ENCODE measurements at places on chromosomes 12 and 14. TPM values are rescaled to one million over a fixed set of nuclear protein-coding genes. Genes with fewer than 3 reads are reported as not detected.

DNA sequence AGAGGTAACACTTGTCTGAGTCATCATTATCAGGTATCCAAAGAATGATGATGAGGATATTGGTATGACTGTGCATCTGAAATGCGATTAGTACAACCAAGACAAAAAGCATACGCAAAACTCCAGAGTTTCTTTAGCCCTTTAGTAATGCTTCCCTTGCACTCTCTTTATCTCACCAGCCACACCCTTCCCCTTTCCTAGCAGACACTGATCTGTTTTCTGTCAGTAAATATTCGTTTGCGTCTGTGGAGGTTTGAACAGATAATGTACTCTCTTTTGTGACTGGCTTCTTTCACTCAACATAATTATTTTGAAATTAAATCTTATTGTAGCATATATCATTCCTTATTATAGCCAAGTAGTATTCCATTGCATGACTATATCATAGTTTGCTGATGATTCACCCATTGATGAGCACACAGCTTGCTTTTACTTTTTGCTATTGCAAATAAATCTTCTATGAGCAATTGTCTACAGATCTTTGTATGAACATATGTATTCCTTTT lies 775.7 kb downstream of the SLC6A15 start:
- H3K27ac ChIP-seq, result no peak overlapping the region
- no peaks in the 10 kb centered on the region for H3K27me3 ChIP-seq
- H3K36me3 ChIP-seq, result no peaks in the 10 kb centered on the region
- no peak overlapping the region for H3K4me3 ChIP-seq
- no peak for DNase-seq

DNA sequence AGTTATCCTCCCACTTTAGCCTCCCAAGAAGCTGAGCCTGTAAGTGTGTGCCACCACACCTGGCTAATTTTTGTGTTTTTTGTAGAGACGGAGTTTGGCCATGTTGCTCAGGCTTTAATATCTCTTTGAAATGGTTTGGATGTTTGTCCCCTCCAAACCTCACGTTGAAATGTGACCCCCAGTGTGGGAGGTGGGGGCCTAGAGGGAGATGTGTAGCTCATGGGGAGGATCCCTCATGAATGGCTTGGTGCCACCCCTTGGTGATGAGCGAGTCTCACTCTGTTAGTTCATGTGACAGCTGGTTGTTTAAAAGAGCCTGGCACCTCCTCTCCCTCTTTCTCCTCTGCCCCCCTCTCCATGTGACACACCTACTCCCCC lies 23.6 kb upstream of the TTC7B start:
- peak overlapping the region; percentile 36 for H3K27ac ChIP-seq
- DNase-seq, result no peak
- no peaks in the 10 kb centered on the region for H3K36me3 ChIP-seq
- H3K4me3 ChIP-seq, result no peak overlapping the region
- no peaks in the 10 kb centered on the region for H3K4me1 ChIP-seq

The CBLN3 gene
- total RNA-seq, result 4.9 TPM

GRCh38 chr12:109157986-109158385 lies 41.6 kb downstream of the ACACB start:
- peak overlapping the region; percentile 18 for H3K27ac ChIP-seq
- no peak overlapping the region for H3K4me3 ChIP-seq
- H3K27me3 ChIP-seq, result no peaks in the 10 kb centered on the region

DNA sequence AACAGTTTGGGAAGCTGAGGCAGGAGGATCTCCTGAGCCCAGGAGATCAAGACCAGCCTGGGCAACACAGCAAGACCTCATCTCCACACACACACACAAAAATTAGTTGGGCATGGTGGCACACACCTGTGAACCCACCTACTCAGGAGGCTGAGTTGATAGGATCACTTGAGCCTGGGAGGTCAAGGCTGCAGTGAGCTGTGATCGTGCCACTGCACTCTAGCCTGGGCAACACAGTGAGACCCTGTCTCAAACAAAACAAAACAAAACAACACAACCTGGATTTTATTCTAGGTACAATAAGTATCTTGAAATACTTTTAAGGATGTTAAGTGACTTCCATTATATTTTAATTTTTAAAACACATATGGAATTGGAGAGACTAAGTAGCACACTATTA lies 45.8 kb downstream of the YAF2 start:
- H3K36me3 ChIP-seq, result no peaks in the 10 kb centered on the region
- H3K27ac ChIP-seq, result no peak overlapping the region
- DNase-seq, result no peak
- no peaks in the 10 kb centered on the region for H3K27me3 ChIP-seq

DNA sequence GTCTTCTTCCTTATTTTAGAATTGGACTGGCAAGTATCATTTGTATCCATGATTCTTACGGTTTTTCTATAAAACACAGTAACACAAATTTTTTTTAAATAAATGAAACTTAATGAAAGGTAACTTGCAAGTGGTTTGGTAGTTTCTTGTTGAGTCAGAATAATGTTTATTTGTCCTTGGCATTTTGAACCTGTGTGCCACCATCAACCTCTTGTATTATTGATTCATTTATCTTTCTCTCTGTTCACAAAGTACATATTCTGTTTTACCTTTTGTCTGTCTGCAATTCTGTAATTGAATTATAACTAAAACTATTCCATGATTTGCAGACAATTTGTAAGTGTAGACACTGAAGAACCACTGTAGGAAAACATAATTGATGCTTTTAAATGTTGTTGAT lies 54.7 kb downstream of the MIPOL1 start:
- no peaks in the 10 kb centered on the region for H3K4me1 ChIP-seq
- H3K36me3 ChIP-seq, result no peaks in the 10 kb centered on the region
- H3K4me3 ChIP-seq, result no peak overlapping the region
- DNase-seq, result no peak

The CPNE6 gene
- not detected for total RNA-seq

DNA sequence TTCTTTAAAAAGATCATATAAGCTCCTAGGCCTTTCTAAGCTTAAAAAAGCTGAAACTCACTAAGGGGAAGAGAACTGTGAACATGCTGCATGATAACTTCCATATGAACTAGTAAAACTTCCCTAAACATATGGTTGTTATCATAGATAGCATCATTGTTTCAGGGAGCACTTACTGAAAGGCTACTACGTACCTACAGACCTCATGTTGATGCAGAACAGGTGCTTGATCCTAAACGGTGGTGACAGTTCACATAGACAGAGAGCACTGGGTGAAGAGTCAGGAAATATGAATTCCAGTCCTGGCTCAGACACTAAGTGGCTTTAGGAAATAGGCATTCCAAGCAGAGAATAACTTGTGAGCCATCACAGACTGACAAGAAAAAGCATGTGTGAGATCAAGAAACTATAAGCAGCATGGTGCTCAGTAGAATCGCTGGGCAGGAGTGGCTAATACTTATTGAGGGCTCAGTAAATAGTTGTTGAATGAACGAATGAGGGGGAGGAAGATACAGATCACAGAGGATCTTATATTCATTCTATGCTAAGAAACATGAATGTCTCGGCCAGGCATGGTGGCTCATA lies 78.4 kb upstream of the NUDT4 start:
- no peaks in the 10 kb centered on the region for H3K36me3 ChIP-seq
- H3K4me1 ChIP-seq, result no peaks in the 10 kb centered on the region
- H3K4me3 ChIP-seq, result no peak overlapping the region
- H3K27ac ChIP-seq, result no peak overlapping the region
- H3K27me3 ChIP-seq, result no peaks in the 10 kb centered on the region
- no peak for DNase-seq

GRCh38 chr14:100576091-100577085 lies 10.8 kb downstream of the BEGAIN start:
- H3K4me1 ChIP-seq, result no peaks in the 10 kb centered on the region
- no peaks in the 10 kb centered on the region for H3K27me3 ChIP-seq

DNA sequence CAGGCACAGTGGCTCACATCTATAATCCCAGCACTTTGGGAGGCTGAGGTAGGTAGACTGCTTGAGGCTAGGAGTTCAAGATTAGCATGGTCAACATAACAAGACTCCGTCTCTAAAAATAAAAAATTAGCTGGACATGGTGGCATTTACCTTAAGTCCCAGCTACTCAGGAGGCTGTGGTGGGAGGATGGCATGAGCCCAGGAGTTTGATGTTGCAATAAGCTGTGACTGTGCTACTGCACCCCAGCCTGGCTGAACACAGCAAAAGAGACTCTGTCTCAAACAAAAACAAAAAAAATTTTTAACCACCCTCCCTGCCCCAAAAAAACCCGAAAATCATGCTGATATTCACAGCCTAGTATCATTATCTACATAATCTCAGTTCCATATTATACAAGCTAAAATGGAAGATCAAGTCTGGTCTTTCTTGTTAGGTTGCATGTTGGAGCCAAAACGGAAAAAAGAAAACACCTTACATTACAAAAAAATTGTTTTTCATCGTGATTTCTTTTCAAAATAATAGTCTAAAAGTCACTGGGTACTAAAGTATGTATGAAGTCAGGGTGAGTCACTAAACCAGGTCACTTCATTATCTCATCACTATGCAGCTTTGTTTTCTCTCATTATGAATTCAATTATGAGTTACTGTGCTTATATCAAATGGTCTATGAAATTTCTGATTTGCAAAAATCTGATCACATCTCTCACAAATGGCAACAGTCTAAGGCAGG lies 13.8 kb downstream of the GXYLT1 start:
- H3K27ac ChIP-seq, result no peak overlapping the region
- no peaks in the 10 kb centered on the region for H3K27me3 ChIP-seq
- no peak overlapping the region for H3K4me3 ChIP-seq
- H3K36me3 ChIP-seq, result no peaks in the 10 kb centered on the region
- DNase-seq, result peak; percentile 37
- H3K4me1 ChIP-seq, result peaks cover 9% of the 10 kb centered on the region

DNA sequence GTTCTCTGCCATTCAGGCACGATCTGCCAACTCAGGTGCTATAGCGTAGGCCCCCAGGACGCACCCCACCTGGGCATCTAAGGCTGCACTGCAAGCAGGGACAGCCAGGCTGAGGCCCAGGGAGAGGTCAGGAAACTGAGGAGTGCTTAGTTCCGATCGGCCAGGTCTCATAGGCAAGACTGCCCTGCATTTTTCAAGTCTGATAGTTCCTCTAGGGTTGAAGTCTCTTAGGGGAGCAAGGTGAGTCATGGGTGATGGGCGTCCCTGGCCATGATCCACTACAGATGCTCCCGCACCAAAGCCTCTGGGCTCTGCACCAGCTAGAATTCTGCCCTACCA lies 13.2 kb downstream of the NOPCHAP1 start:
- peak overlapping the region; percentile 54 for H3K27ac ChIP-seq
- H3K27me3 ChIP-seq, result no peaks in the 10 kb centered on the region
- H3K4me1 ChIP-seq, result peaks cover 19% of the 10 kb centered on the region
- H3K36me3 ChIP-seq, result no peaks in the 10 kb centered on the region

GRCh38 chr14:68379510-68380328 lies 413.1 kb downstream of the ZFP36L1 start:
- no peaks in the 10 kb centered on the region for H3K36me3 ChIP-seq
- H3K4me3 ChIP-seq, result no peak overlapping the region
- no peak for DNase-seq
- peaks cover 13% of the 10 kb centered on the region for H3K4me1 ChIP-seq
- no peaks in the 10 kb centered on the region for H3K27me3 ChIP-seq
- no peak overlapping the region for H3K27ac ChIP-seq

GRCh38 chr14:35534873-35535482 lies 1.0 kb downstream of the INSM2 start:
- no peaks in the 10 kb centered on the region for H3K36me3 ChIP-seq
- H3K27me3 ChIP-seq, result no peaks in the 10 kb centered on the region

The HECTD4 gene
- 45.2 TPM for total RNA-seq

DNA sequence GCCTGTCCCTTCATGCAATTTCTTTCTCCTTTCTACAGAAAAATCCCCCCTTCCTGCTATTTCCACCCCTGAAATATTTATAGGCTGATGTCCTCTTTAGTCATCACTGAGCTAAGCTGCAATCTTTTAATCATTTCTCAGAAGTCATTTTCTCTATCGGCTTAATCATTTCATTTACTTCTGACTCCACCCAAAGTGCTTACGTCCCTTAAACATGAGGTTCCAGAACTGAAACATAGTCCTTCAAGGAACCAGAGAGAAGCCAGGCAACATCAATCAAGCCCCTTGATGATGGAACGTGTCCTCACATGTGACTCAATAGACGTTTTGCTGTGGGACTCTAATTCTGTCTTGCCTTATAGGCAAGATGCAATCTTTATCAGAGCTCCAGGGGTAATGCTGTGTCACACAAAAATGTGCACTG lies 148.7 kb upstream of the KRR1 start:
- no peaks in the 10 kb centered on the region for H3K36me3 ChIP-seq
- no peak overlapping the region for H3K4me3 ChIP-seq
- no peak for DNase-seq
- no peaks in the 10 kb centered on the region for H3K4me1 ChIP-seq
- H3K27me3 ChIP-seq, result no peaks in the 10 kb centered on the region

- no peak overlapping the region for H3K4me3 ChIP-seq
- H3K27ac ChIP-seq, result no peak overlapping the region
- no peaks in the 10 kb centered on the region for H3K36me3 ChIP-seq
- H3K27me3 ChIP-seq, result no peaks in the 10 kb centered on the region
Observed at GRCh38 chr12:100987552-100988521, 193.3 kb downstream of the ANO4 start.

The PAX9 gene
- total RNA-seq, result not detected

GRCh38 chr12:662566-663292 lies 516 bp downstream of the NINJ2 start:
- no peaks in the 10 kb centered on the region for H3K36me3 ChIP-seq
- no peak for DNase-seq
- H3K27me3 ChIP-seq, result no peaks in the 10 kb centered on the region
- H3K4me1 ChIP-seq, result no peaks in the 10 kb centered on the region
- H3K27ac ChIP-seq, result no peak overlapping the region

The POTEG gene
- not detected for total RNA-seq

DNA sequence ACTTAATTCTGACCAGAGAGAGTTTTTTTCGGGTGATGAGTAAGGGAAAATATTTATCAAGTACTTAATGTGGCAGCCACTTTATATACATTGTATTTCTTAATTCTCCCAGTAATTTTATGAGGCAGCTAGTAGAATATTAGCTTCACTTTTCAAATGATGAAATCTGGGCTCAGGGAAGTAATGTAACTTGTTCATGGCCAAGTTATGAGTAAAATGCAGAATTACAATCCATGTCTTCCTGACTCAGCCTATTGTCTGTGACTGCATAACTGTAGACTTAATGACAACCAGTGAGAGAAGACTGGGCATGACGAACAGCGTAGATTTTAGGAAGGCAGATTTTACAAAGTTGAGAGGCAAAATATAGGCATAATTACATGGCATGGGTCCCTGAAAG lies 106.7 kb upstream of the MIS18BP1 start:
- no peak overlapping the region for H3K4me3 ChIP-seq
- no peak overlapping the region for H3K27ac ChIP-seq
- H3K36me3 ChIP-seq, result no peaks in the 10 kb centered on the region
- no peaks in the 10 kb centered on the region for H3K4me1 ChIP-seq
- no peaks in the 10 kb centered on the region for H3K27me3 ChIP-seq
- DNase-seq, result no peak

GRCh38 chr12:96187956-96188355 lies 6.2 kb upstream of the ELK3 start:
- no peaks in the 10 kb centered on the region for H3K36me3 ChIP-seq

- H3K27ac ChIP-seq, result no peak overlapping the region
- no peaks in the 10 kb centered on the region for H3K4me1 ChIP-seq
- H3K36me3 ChIP-seq, result no peaks in the 10 kb centered on the region
- no peak overlapping the region for H3K4me3 ChIP-seq
Observed at GRCh38 chr12:5166976-5167375, 123.3 kb downstream of the KCNA5 start.
